T-cell (primary cell): ENCODE measurements at places on chromosomes 11 and 22.

DNA sequence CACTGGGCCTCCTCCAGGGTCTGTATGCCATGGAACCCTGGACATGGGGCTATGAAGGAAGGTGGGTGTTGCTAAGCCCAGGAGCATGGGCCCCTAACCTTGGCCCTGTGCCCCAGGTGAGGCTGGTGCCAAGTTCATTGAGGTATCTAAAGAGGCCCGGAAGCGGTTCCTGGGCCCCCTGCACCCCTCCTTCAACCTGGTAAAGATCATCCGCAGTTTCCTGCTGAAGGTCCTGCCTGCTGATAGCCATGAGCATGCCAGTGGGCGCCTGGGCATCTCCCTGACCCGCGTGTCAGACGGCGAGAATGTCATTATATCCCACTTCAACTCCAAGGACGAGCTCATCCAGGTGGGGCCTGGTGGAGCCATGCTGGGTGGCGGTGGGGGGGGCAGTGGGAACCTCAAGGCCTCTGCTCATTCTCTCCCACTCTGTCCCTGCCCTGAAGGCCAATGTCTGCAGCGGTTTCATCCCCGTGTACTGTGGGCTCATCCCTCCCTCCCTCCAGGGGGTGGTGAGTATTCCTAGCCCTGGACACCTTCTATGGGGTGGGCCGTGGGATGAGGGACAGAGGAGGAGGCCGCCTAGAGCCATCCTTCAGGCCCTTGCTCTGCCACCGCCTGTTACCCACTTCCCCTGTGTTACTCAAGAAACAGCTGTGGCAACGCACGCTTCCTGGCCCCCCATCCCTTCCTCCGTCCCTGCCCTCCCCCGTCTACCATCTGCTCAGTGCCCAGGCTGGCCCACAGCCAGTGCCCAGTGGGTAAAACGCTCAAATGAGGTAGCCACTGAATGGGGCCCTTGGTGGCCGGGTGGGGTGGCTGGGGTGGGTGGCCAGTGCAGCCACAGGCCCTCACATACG, 3.0 kb downstream of the PNPLA2 start:
- no peak for DNase-seq

DNA sequence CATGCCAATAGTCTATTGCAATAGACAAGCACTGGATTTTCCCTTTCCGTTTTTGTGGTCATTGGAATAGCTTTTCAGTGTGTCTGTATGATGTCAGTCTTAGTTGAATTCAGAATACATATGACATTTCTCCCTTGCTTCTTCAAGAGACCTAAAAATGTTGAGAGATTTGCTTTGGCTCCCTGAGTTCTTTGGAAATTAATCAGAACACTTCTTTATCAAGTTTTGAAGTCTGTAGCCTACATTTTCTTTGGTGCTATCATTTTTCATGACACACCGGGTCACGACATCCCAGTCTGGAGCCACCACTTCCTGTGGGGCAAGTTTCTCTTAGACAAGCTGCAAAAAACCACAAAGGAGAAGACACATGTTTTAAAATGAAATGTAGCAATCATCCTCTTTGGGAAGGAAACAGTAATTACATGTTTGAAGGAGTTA, 847.1 kb downstream of the OPCML start:
- DNase-seq = no peak

DNA sequence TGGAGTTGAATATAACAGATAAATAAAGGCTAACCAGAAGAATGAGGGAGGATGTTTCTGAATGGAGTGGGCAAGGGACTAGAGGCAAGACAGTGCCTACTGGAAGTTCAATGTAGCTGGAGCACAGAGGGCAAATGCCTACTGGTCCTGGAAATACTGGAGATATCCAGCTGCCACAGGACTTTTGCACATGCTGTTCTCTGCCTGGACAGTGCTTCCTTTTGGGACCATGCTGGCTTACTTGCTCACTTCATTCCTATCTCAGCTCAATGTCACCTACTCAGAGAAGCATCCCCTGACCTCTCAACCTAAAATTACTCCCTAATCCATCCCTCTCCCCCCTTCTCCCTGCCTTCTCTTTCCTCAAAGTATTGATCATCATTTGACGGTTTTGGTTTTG, 20.2 kb downstream of the RASD2 start:
- DNase-seq = no peak

DNA sequence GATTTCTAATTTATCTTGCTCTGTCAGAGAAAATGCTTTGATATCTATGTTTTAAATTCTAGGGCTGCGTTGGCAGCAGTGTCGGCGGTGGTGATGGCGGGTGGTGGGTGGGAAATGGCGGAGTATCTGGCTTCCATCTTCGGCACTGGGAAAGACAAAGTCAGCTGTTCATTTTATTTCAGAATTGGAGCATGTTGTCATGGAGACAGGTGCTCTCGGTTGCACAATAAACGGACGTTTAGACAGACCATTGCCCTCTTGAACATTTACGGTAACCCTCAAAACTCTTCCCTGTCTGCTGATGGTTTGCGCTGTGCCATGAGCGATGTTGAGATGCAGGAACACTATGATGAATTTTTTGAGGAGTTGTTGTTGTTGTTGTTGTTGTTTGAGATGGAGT, 36.1 kb upstream of the PHOX2A start:
- DNase-seq = no peak

- DNase-seq = no peak
Observed at GRCh38 chr11:107563702-107564101, 1.8 kb downstream of the ALKBH8 start.

- DNase-seq = no peak
Observed at GRCh38 chr11:68523743-68524142, 63.2 kb downstream of the PPP6R3 start.

GRCh38 chr11:70464509-70465361, 66.4 kb downstream of the CTTN start:
- no peak for DNase-seq

DNA sequence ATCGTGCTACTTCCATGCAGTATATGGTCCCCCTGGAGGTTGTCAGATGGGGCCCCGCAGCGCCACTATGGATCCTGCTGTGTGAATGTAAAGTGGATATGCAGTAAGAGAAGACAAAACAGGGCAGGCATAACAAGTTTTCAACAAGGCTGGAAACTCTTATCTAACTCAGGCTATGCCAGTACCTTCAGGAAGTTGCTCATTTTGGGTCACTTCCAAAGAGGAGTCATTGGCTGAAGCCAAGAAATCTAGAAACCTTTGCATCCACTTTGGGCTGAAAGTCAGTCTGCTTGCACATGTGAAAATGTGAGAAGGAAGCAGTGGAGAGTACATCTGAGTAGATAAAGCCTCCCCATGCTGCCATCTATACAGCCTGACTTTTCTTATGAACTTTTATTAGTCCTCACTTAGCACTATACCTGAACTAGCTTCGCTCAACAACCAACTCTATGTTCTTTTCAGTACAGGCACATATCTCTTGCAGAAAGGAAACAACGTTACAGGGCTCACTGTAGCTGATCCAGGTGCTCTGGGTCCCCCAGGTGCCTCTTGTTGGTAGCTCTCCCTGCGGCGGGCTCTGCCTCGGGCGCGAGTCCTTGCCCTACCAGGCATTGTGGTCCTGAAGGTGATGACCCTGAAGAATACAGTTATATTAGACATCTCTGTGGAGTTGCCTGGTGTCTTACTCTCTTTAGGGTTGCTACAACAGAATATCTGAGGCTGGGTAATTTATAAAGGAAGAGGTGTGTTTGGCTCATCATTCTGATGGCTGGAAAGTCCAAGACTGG, 12.4 kb downstream of the PIWIL3 start:
- DNase-seq = no peak

GRCh38 chr11:20194470-20194869, 34.2 kb upstream of the DBX1 start:
- no peak for DNase-seq

DNA sequence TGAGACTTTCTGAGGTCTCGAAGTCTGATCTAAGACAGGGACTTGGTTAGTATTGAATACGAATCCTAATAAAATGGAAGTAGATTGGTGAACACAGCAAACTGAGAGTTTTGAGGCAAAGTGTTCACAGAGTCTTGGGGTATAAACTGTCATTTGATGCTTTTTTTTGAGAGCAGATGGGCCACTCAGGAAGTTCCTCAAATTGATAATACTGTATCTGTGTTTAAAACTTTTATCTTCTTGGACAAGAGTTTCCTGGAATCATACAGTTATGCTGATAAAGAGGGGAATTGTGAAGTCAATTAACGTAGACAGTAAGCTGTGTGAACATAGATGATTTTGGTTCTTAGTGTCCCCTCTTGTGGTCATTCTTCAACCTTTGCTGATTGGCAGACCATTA, 80.0 kb upstream of the CLPB start:
- no peak for DNase-seq

DNA sequence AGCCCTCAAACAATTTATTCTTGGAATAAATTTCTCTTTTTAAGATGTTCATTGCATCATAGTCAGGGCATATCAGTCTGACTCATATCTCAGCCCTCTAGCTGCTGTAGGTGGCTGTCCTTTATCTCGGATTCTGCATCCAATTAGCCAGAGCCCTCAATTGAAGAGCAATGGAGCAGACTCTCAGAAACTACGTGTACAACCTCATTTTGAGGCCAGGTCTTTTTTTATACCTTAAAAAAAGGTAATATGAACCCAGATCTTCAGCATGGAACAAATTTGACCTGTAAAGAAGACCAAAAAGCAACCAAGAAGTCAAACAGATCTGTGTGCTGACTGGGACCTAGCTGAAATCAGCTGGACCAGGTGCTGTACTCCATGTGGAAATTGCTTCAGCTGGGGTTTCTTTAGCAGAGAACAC, 8.7 kb downstream of the OR52A5 start:
- no peak for DNase-seq

DNA sequence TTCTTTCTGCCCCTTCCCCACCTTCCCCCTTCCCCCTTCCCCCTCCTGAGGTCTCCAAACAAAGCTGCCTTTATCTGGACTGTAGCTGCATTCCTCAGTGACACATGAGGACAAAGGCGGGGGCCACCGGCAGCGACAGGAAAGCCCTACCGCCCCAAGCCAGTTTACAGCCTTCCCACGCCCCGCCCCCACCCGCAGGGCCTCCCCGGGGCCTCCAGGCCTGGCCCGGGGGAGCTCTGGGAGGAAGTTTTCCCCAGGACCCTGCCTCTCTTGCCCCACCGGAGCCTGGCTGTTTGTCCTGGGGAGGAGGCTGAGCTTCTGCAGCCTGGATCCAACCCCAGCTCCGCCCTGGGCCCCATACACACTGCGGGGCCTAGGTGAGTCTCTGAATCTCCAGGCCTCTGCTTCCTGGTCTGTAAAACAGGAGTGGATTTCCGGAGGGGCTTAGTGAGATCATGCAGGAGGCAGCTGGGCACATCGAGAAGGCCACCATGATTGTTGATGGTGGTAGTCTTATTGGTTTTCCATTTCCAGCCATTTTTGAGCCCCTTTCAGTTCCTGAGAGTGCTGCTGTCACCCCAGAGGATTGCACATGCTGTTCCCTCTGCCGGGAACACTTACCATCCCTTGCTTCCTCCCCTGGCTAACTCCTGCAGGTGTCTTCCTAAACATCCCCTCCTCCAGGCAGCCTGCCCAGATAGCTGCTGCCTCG, 130.7 kb downstream of the MN1 start:
- no peak for DNase-seq

- DNase-seq = no peak
Observed at GRCh38 chr11:12897867-12898266, 111.2 kb upstream of the RASSF10 start.

DNA sequence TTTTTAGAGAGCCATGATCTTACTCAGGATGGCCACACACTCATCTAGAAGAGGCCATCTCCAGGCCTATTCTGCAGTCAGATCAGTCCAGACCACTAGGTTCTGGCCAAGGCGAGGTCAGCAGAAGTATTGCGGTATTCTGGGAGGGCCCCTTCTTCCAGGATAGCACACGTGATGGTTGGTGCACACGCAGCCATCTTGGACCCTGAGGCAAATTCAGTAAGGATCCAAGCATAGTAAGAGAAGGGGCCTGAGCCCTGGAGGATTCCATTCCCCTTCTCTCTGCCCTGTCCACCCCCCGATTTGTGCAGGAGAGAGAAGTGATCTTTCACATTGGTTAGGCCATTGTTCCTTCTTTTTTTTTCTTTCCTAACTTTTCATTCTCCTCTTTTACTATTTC, 957.9 kb downstream of the BRD1 start:
- DNase-seq = no peak

DNA sequence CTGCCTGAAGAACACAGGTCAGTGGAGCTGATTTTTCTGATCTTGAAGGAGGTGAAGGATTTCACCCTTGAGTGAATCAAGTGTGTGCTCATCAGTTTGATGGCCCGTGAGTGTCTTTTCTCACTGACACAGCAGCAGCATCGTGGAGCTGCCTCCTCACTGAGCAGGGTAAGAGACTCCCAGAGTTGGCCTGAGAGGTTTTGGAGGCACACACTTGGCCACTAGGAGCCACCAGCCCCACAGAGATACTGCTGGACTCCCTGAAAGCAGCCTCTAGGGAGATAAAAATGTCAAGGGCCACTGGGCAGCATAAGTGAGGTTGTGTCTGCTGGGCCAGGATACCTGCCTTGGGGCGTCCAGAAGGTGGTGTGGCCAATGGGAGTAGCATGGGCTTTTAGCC, 245.4 kb downstream of the GRIK4 start:
- no peak for DNase-seq

- DNase-seq = no peak
Observed at GRCh38 chr11:69343401-69344321, 49.7 kb downstream of the MYEOV start.

GRCh38 chr22:32911503-32911902, 110.0 kb downstream of the TIMP3 start:
- no peak for DNase-seq

DNA sequence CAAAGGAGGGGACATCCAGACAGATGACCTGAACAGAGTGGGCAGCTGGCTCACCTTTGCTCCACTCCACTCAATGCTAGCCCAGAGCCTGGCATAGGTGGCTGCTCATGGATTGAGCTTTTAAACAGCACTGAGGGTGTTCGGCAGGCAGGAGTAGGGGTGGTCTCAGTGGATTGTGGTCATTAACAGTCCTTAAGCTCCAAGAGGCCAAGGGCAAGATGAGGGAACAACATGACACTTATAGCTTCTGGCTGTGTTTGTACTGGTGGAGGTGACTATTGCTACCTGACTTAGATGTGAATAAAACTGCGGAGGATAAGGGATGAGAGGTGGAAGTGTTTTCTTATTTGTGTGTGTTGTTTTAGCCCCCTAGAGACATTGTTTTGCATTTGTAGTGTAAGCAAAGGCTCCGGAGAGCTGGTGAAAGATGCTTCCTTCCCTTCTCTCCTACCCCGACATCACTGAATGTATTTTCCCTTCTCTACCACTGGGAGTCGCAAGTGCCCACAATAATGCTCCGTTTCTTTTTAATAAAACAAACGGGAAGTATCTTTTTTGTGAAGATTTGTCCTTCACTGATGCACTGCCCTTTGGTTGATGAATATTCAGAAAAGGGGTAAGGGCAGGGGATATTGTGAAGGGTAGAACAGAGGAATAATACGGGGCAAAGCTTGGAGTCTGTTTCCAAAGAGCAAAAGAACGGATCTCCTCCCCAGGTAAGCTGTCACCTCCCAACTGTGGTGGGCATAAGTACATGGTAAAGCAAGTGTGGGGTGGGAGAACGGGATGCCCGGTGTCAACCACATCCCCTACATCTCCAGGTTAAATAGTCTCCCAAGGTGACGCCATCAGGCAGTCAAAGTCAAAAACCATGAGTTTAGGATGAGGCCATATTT, 27.5 kb upstream of the MTNR1B start:
- DNase-seq = no peak
